ENCODE measurements at places on chromosomes 6 and 20.
A peak's percentile ranks its signal among the peaks of the same experiment; 100 is the strongest.

DNA sequence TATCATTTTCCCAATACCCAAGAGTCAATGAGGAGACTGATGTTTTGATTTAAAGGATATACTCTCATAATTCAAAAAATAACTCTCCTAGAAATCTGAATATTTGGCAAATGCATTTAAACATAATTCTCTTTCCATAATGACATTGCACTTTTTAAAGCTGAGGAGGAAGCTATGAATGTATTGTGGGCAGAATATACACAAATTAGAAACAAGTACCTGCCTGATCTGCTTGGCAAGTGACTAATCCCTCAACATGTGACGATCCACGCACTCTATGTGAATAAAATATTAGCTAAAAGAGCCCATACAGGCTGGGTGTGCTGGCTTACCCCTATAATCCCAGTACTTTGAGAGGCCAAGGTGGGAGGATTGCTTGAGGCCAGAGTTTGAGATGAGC is 88.3 kb upstream of the CCDC28A start:
- no peak for DNase-seq

DNA sequence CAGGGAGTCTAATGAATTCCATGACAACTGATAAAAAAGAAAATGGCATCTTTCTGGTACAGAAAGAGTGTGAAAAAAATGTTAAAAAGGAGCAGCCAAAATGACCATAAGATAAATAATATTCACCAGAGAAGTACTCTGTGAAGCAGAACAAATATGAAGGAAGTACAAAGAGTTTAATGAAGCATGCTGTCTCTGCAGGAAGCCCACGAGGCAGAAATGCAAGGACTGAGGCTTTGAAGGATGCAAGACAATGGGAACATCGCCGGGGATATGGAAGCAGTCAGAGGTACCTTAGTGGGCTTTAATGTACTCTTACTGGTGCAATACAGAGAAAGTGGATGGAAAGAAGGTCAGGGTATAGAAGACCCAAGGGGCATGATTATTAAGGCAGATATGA is 50.7 kb downstream of the NOX3 start:
- no peak for DNase-seq

DNA sequence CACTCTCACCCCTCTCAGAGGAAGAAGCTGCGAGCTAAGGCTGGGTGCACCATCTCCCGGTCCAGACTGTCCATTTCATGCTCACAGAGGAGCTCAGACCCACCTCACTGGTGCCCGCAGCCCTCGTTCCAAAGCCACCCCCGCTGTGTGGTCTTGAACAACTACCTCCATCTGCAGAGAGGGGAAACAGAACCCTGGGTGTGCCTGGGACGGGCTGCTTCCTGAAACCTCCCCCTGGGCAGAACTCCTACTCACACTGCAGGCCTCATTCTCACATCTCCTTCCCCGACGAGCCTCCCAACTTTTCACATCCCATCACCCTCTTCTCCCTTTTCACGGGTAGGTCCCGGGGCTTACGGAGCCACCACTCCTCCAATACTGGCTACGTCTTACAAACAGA is 18.1 kb downstream of the PMEPA1 start:
- DNase-seq: no peak

- peak; percentile 85 for DNase-seq
These were observed 121.1 kb downstream of the TRIM27 start for GRCh38 chr6:28802417-28803336.

GRCh38 chr6:90765491-90765890 is 178.6 kb upstream of the MAP3K7 start:
- no peak for DNase-seq

DNA sequence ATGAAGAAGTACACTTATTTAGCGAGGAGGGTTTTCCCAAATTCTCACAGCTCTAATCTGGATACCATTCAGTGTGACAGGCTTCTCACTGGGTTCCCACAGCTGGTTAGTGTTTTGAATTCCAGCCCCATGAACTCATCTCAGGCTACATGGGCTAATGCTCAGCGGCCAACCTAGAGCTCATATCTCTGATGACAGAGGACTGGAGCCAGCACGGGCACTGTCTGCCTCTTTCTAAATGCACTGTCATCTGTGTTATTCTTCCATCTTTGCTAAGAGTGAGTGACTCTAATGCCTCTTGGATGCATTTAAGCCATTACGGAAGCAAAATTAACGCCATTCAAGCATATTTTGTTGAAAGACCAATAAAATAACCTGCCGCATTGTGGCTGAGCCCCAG is 308.9 kb upstream of the JAG1 start:
- DNase-seq: no peak

DNA sequence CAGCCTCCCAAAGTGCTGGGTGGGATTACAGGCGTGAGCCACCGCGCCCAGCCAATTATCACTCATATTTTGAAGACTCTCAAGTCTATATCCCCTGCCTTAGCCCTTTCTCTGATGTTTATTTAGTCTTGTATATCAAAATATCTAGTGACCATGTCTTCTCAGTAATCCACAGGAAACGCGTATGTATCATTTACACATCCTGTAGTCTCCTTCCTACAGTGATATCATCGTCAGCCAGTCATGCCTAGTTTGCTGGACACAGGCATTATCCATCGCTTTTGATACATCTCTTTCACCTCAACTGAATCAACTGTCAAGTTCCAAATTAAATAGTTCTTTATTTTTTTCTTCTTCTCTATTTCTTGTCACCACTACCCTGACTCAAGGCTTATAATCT is 223.7 kb downstream of the NKAIN2 start:
- no peak for DNase-seq

- peak; percentile 1 for DNase-seq
These were observed 59.3 kb upstream of the STMND1 start for GRCh38 chr6:17042422-17043147.

GRCh38 chr6:13604135-13604534 is 11.0 kb upstream of the NOL7 start:
- no peak for DNase-seq

DNA sequence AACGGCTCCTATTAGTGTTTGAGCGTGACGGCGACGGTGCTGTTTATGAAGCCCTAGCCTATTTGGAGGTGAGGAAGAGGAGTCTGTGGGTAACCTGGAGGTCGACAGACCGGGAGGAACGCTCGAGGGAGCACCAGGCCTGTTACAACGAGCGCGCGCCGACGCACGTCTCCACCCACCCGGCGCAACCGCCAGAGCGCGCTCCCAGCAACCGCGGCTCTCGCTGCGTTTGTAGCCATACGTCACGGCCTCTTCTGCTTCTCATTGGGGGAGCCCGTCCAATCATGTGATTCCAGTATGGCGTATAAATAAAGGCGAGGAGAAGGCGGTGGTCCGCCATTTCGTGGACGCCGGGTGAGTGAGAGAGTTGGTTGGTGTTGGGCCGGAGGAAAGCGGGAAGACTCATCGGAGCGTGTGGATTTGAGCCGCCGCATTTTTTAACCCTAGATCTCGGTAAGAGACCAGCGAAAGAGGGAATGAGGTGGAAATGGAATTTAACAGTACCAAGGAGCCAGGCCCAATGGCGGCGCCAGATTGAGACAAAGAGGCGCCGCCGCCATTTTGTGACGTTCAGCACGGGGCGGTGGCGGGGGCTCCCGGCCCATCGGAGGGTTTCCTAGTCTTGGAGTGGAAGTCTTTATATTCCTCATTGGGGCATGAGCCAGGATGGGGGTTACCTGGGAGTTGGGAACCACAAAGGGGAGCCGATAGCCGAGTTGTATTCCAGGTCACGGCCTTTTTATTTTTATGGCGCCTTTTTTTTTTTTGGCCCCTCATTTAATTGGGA is at the start of gene SRSF3:
Gene SRSF3, plus strand, starts transcription at position 334 of the 787 bp plus-strand sequence. CDS start 2,401 bp downstream, outside the sequence.
- peak; percentile 99 for DNase-seq

DNA sequence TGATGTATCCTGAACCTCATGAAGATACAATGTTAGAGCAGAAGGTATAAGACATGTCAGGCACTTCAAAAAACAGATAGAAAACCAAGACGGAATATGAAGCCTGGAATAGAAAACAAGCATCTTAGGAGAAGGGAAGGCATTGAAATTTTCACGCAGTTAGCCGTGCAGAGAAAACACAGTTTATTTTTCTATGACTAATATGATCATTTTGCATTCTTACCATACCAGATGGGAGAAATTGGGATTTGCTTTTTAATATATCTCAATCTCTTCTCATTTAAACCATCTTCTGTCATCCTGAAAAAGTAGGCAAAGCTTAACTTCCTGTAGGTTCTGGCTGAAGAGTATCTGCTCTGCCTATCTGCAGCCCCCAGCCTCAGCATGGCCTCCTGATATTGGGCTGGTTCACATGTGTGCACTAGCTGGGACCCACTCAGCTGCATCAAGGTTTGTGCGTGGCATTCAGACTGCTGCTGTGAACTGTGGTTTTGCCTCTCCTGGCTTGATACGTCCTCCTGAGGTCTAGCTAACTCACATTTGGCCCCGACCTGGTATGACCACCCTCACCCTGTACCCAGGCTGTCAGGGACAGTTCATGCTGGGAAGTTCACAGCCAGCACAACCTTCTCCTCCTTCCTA is 392.5 kb upstream of the SASH1 start:
- DNase-seq: no peak

DNA sequence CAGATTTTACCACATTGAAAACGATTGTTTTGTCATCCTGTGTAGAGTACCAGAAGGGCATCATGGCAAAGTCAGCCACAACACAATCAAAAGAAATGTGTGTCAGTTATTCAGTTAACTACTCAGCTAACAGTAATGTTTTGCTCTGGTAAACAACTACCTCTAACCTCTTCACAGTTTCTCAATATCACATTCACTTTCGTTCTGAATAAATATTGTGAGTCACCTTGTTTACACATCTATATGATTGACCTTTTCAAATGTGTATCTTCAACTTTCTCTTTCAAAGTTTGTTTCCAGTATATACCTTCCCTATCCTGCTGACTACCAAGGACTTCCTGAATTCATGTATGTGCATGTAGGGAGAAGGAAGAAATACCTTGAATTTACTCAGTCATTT is 216.6 kb upstream of the UFL1 start:
- DNase-seq: peak; percentile 57

GRCh38 chr6:72535124-72535523 is 86.7 kb upstream of the KCNQ5 start:
- no peak for DNase-seq

All from activated CD4-positive, alpha-beta T cell treated with anti-CD3 and anti-CD28 coated beads, Interleukin-10, Interleukin-2, amounts not matched to agents 100 ng/mL and 50 ng/mL, durations not matched to agents 16 hours and 8 hours (primary cell).